ENCODE measurements at places on chromosomes 6 and 20.

- no peak for DNase-seq
Observed at GRCh38 chr20:61850457-61850856, 215.2 kb downstream of the TAF4 start.

- no peak for DNase-seq
Observed at GRCh38 chr6:110488606-110489190, 12.3 kb upstream of the SLC22A16 start.

DNA sequence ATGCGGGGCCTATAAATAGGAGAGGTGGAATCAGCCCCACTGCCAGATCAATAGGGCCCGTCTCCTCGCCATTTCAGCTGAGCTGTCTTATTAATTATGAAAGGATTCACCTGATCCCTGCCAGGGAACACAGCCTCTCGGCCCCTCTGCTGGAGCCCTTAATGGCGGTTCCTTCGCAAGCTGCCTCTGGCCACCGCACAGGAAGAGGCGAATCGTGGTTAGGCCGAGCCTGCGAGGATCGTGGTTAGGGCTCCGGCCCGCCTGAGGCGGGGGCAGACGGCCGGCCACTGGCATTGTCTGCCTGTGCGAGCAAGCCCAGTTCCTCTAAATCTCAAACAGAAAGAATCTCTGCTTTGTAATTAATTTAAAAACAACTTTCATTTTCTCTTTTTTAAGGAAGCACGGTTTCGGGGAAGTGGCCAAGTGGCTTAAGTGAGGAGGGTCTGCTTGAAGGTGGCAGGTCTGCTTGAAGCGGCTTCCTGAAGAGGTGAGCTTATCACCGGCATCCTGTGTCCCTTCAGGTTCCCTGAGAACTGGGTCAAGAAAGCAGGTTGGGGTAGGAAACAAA lies 9.2 kb downstream of the NRN1 start:
- peak; percentile 63 for DNase-seq

DNA sequence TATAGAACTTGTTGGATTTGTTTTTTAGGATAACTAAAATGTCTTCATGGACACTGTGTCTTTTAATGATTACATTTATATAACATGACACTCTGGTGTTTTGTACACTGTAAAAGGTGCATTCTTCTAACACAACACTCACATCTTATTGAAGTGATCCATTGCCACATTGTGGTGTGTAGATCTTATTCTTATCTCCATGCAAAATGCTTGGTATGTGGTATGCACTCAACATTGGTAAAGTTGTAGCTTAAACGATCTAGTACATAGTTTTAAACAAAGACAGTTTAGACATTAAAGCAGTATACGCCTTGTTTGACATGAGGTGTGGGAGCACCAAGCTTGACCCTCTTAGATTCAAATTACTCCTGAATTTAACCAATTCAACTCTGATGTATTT lies 84.7 kb downstream of the SASH1 start:
- no peak for DNase-seq

DNA sequence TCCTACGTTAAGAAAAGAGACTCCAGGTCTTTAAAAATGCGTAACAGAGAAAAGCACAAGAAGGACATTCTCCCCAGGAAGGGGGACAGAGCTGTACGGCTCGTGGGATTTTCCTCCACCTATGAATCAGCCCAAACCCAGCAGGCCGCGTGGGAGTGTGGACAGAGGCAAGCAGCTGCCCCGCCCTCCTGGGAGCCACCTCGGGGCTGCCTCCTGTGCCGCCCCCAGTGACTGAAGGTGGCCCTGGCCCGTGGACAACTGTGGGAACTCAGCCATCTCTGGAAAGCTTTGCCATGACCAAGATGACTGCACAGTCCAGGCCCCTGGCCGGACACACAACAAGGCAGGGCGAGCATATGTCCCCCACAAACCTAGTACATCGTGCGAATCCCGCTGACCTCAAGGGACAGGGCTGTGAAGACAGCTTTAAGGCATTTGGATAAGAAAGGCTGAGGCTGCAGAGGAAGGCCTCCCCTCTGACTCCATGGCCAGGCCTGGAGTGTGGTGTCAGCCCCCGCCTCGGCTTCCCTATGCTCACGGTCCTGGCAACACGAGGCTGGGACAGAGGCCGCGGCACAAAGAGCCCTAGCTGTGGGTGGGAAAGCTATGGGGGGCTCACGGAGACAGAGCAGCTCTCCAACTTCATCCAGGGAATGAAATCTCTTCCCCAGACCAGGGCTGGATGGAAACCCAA lies 26.9 kb downstream of the PXDC1 start:
- DNase-seq, result no peak

DNA sequence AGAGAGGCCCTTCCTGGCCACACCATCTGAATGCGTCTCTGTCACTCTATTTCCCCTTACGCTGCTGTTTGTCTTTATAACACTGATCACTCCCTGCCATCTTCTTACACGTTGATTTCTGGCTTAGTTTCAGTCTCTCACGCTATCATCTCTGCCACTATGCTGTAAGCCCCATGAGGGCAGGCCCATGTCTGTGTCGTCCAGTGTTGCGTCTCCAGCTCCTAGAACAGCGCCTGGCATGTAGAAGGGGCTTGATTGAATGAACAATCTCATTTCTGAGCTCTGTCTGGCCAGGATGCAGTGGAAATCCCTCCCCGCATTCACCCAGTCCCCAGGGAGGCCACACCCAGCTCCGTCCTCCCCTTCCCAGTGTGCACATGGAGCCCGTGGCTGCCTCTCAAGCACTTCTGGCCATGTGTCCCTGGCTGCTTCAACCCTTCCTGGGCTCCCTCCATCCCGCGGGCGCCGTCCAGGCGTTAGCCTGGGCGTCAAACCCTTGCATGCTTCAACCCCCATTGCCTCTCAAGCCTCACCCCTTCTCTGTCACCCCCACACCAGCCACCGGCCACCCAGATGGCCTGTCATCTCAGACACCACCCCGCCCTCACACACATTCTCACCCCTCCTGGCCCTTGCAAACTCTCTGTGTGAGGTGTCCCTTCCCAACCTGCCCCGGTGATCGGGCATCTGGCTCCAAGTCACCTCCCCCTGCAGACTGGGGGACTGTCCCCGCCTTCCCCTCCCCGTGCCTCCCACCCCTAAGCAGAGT lies 71.1 kb downstream of the SRC start:
- DNase-seq, result no peak

DNA sequence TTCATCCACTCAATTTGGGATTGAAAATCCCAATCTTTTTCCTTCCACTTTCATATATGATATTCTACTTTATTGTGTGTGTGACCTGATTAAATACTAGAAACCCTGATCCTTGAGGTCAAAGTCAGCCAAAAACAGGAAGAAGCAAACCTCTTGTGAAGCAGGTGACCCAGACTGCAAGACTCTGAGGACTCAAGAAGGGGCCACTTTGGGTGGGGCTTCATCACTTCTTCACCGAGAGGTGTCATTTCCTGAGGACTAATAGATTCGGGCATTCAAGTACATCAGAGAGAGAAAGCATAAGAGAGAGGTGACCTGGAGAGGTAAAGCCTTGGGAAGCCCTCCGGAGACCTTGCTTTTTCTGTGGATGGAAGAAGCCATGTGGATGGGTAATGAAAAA lies 129.0 kb downstream of the CFAP61 start:
- no peak for DNase-seq

DNA sequence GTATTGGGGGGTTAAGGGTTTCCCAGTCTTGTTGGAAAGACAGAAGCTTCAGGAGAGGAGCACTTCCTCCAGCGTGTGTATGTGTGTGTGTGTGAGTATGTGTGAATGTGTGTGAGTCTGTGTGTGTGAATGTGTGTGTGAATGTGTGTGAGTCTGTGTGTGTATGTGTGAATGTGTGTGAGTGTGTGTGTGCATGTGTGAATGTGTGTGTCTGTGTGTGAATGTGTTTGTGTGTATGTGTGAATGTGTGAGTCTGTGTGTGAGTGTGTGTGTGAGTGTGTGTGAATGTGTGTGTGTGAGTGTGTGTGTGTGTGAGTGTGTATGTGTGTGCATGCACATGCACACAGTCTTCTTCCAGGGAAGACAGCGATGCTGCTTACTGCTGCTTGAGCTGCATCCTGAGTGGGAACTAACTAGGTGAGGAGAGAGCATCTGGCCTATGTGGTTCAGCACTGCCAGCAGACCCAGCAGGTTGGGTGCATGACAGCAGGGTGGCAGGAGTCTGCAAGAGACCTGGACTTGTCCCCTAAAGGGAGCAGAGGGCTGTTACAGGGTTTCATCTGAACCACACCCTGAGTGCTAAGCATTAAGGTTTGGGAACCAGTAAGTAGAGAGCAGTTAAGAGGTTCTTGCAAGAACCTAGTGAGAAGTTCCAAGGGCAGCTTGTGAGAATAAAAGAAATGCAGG lies 22.7 kb upstream of the CCND3 start:
- DNase-seq, result peak; percentile 13

DNA sequence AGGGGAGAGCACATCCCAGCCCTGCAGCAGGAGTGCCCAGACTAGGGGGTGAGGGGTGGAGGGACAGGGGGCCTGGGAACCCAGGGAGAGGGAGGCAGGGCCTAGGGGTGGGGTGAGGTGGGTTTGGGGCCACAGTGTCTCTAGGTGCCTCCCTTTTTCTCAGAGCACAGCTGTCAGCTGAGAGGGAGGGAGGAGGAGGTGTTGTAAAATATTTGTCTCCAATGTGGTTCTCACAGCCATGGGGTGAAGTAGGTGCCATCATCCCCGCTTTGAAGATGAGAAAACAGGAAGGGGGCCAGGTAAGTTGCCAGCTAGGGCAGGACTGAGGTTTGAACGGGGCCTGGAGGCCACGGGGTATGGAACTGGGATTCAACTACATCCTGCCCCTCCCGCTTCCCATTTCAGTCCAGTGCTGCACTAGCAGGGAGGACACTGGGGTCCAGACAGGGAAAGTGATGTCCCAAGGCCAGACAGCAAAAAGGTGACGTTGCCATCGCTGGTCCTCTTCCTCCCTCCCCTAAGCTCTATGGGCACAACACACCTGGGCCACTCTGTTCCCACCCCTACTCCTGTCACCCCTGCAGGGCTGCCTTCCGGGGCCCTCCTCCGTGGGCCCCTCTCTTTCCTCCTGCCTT lies 20.3 kb downstream of the PACSIN1 start:
- DNase-seq, result no peak

- DNase-seq, result peak; percentile 83
Observed at GRCh38 chr6:26553264-26553634, 15.1 kb downstream of the HMGN4 start.

- DNase-seq, result no peak
Observed at GRCh38 chr6:119620846-119621555, 271.4 kb upstream of the MAN1A1 start.

DNA sequence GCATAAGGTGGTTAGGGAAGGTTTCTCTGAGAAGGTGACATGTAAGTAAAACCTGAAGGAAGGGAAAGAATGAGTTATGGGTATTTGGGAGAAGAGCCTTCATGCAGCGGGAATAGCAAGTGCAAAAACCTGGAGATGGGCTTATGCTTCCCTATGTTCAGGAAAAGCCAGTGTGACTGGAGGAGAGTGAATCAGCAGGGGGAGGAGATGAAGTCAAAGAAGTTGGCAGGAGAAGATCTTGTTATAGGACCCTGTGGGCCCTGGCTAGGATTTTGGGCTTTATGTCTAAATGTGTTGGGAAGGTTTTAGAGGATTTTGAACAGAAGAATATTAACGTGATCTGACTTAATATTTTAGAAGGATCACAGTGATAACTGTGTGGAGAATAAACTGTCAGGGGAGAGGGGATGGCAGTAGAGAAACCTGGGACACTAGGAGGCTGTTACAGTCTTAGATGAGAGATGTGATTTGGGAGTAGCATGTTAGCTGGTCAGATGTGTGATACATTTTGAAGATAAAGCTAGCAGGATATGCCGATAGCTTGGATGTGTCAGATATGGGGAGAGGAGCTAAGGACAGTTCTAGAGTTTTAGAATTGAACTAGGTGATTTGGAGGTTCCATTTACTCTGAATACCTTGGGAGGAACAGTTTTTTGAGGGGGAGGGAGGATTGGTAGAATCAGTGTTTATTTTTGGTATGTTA lies 41.0 kb downstream of the PHF3 start:
- DNase-seq, result no peak

DNA sequence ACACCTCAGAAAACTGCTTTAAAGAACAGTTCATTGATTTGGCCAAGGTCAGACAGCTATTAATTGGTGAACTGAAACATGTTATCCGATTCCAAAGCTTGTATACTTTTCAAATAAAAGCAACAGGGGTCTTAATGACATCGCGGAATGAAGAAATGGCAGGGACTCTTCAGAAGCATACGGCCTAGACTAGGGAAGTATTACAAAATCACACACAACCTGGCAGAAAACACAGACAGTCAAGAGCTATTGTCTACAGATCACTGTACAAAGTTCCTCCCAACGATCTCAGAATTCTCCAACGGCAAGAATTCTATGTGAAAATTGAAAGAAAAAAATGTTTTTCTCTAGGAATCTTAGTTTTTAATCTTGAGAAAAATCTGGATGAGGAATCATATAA lies 105.5 kb downstream of the PTPRK start:
- no peak for DNase-seq

- DNase-seq, result no peak
Observed at GRCh38 chr6:158761746-158762145, 57.4 kb downstream of the EZR start.

DNA sequence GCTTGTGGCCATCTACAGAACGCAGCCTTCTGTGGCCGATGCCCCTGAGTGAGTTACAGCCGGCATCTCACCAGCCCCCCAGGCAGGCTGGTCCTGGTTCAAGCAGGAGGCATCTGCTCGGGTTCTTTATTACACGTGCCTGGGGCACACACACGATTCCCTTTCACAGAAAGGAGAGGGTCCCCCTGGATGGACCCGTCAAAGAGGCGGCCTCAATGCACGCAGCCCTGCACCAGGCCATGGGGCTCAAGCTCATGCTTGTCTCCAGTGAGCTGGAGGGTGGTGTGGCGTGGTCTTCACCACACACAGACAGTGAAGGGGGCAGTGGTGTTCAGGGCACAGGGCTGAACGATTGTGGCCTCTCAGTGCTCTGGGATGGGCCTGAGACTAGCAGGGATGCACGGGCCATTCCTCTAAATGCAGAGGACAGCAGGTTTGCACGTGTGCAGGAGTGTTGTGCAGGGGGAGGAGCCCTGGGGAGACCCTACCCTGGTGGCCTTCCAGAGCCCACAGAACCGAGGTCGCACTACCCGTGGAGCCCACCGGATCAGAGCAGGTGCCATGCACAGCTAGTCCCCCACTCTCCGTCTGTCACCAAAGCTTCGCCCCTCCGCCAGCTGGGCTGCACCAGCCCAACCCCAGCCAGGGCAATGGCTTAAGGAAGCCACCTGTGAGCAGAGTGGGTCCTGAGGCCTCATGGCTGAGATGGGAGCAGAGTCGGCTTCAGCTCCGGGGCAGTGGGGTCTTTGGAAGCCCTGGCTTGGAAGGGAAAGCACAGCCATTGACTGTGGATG lies 23.1 kb downstream of the FRMD1 start:
- no peak for DNase-seq

DNA sequence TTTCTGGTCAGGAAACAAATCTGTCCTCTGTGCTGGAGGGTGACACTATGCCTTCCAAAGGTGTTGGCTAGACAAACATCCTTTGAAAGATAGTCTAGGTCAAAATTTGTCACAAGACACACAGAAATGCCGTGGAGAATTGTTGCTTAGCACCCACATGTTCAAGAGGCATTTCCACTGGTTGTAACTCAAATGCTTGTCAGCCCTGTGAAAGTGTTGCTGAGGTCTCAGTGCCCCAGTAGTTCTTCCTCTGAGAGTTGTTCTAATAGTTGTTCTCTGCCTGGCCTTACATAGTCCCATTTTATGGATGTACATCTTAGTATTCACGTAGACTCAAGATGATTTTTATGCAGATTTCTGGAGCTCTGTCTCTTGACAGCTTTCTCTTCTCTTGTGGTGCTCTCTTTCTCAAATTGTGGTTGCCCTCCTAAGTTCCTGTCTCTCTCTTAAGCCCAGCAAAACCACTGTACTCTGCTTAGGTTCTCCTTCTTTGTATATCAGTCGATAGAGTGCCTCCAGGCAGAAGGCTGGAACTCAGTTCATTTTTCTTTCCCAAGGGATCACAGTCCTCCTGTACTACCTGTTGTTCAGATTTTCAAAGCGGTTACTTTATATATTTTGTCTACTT lies 39.5 kb upstream of the REV3L start:
- no peak for DNase-seq

All from HAP-1 (cell line).